OCI-M1 (cell line): ENCODE measurements at places on chromosomes 3 and 15.

DNA sequence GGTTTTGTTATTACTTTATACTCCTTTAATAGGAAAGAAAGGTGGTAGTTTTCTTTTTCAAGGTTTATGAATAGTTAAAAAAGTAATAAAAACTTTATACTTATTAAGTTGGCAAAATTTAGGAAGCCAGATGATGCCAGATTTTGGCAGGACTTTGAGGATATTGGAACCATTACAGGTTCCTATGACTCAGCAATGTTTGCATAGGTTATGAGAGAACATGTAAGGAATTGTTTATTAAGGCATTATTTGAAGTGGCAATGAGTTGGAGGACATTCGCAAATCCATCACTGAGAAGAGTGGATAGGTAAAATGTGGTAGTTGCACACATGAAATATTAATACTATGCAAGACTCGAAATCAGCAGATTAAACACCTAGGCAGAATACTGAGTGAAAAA lies 29.9 kb downstream of the CDAN1 start:
- DNase-seq: no peak

DNA sequence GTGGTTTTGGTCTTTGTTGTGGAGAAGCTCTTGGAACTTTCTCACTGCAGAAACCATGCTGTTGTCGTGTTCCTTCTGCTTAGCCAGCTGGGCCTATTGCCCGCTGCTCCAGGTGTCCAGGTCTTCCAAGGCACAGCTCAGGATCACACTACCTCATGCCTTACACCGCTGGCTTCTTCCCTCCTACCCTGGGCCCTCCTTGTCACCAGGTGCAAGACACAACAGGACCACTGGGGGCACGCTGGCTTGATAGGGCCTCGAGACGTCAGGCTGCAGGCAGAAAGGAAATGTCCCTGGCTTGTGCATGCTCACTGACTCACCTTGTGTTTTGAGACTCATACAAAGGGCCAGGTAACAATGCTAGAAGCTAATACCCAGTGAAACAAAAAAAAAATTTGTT lies 32.3 kb downstream of the PAQR9 start:
- DNase-seq: no peak

DNA sequence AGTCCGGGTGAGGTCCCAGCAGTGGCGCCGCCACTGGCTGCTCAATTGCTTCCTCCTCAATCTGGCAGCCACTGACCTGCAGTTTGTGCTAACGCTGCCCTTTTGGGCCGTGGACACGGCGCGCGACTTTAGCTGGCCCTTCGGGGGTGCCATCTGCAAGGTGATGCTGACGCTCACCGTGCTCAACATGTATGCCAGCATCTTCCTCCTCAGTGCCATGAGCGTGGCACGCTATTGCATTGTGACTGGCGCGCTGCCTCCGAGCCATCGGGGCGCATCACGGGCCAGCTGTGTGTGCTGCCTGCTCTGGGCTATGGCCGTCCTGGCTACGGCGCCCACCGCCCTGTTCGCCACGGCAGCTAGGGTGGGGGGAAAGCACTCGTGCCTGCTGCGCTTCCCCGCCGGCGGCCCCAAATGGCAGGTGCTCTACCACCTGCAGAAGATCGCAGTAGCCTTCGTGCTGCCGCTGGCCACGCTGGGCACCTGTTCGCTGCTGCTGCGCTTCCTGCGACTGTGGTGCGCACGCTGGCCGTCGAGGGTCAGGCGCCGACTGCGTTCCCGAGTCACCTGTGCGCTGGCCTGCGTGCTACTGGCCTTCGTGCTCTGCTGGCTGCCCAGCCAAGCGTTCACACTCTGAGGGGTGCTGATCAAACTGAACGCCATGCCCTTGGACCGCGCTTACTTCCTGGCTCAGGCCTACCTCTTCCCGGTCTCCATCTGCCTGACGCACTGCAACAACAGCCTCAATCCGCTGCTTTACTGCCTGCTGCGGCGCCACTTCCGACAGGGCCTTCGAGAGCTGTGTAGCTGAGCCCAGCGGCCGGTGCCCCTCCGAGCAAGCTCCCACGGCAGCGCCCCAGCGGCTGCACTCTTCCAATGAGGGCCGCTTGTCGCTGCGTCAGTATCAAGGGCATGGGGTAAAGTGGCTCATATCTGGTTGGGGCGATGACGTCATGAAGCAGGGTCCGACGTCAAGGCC lies 20.3 kb upstream of the ADAMTS7 start:
- no peak for DNase-seq

- no peak for DNase-seq
Measured at GRCh38 chr3:179455954-179456353, 4.7 kb upstream of the GNB4 start.

DNA sequence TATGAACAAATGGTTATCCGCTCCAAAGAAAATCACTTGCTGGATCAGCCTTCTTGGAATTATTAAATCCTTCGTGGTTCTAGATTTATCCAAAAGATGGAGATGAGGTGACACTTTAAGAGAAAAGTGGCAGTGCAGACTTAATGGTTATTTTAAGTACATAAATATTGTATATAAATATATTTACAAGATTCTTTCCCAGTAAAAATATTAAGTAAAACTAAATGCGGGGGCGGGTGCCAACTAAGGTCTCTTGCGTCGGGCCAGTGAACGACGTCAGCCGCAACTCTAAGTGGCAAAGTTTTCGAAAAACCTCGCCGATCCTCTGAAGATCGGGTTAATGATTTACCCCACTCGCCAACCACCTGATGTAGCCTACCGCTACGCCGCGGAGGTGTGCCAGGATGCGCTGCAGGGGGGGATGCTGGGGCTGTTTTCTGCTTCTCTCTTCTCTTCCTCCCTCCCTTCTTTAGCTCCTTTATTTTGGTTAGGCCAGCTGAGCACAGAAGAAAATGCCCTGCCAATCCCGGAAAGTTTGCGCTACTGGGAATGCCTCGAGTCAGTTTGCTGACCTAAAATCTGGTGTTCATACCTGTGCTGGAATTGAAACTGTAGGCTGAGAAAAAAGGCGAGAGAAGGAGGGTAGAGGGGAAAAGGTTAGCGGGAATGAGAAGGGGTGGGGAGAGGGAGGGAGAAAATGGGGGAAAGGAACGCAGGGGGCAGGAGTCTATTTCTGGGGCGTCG lies 7.6 kb upstream of the FOXB1 start:
- no peak for DNase-seq

DNA sequence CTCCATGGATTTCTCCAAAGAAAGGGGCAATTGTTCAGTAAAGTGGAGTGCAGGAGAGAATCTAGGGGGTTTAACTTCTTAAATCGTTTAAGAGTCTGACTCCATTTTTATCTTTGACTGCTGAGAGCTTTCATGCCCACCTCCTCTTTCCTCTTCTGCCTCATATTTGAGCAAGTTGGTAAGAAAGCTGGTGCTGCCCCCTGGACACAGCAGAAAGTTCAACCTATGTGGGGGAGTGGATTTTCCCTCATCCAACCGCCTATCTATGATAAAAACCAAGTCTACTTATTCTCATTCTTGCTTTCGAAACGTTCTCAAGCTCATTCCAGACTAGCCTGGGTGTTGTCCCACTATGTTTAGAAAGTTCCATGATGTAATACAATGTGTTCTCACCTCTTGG lies 26.0 kb downstream of the HHLA2 start:
- peak; percentile 35 for DNase-seq

GRCh38 chr3:72047221-72047871 lies 262.4 kb upstream of the PROK2 start:
- no peak for DNase-seq

GRCh38 chr3:71581457-71582035 lies 2.0 kb downstream of the FOXP1 start:
- peak; percentile 29 for DNase-seq

GRCh38 chr3:41464401-41464800 lies 265.1 kb downstream of the CTNNB1 start:
- no peak for DNase-seq

GRCh38 chr15:93553167-93553935 lies 464.3 kb upstream of the RGMA start:
- no peak for DNase-seq

DNA sequence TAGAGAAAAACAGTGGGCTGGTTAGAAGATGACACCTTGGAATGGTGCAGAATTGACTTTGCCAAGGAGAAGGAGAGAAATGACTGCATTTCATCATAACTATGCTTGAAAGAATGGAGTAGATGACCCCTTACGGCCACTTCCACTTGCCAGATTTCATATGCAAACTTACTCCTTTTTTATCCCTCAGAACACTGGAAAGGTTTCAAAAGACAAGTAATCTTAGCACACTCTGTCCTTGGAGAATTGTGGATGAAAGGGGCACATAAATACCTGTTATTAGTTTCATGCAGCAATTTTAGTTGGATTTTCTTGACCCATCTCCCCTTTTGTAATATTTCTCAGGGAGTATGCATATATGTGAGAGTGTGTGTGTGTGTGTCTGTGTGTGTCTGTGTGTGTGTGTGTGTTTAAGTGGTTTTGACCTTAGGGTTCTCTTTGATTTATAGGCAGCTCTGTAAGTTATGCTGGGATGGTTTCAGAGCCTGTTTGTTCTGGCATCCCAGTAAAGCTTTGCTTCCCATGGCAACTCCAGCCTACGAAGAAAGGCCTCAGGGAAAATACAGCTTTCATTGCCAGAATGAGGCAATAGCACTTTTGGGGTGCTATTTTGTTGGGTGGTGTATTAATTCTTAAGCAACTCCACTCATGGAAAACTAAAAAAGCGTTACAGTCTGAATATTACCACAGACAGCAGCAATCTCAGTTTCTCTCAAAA lies 122.2 kb upstream of the TP63 start:
- DNase-seq: no peak

GRCh38 chr3:142366434-142366833 lies 81.4 kb downstream of the XRN1 start:
- DNase-seq: peak; percentile 51

DNA sequence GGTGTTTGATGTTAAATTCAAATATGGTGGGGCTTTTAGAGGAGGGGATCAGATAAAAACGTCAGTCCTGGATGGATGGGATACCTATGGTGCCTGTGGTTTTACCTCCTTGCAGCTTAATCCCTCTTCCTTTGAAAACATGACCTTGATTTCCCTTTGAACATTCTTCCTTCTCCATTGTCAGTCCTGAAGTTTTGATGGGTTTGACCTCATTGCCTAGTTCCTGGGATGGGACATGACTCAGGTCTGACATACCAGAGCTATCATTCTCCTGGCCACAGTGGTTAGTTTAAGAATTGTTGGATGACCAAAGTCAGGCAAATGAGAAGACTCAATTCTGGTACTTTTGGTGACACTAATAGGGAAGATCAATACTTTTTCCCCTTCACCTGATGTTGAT lies 87.2 kb downstream of the PRICKLE2 start:
- no peak for DNase-seq

DNA sequence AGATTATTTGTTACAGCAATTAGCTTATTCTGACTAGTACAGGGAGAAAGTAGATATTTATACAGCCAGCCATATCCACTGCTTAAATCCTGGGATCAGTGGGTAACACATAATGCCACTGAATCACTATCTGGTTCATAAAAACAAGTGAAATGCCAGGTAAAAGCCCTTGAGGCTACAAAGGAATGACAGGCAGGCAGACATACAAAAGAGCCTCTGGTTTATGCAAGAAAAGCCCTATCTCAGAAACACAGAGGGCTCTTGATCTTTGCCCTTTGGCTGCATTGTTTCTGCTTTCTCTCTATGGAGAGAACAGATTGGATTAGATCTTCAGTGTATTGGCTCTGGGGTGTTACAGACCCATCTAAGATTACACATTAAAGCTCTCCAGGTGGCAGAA lies 115.4 kb upstream of the GADL1 start:
- DNase-seq: peak; percentile 40

GRCh38 chr15:35020974-35021373 lies 32.9 kb upstream of the ZNF770 start:
- DNase-seq: no peak

DNA sequence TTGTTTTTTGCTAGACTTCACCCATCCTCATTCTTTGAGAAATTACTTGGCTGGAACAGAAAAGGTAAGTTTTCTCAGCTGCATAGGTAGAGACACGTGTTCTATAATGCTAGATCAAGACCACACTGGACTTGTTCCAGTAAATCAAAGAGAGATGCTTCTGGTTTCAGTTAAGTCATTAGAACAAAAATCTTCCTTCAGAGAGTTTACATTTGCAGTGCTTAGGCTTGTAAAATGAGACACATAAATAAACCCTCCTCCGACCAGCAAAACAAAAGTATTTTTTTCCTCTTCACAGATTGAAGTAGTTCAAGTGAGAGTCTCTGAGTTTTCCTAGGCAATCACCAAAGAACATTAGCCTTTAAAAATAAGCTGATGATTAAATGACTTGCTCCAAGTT lies 87.3 kb upstream of the PROK2 start:
- peak; percentile 27 for DNase-seq

GRCh38 chr3:53646723-53647122 lies 152.3 kb downstream of the CACNA1D start:
- DNase-seq: no peak

DNA sequence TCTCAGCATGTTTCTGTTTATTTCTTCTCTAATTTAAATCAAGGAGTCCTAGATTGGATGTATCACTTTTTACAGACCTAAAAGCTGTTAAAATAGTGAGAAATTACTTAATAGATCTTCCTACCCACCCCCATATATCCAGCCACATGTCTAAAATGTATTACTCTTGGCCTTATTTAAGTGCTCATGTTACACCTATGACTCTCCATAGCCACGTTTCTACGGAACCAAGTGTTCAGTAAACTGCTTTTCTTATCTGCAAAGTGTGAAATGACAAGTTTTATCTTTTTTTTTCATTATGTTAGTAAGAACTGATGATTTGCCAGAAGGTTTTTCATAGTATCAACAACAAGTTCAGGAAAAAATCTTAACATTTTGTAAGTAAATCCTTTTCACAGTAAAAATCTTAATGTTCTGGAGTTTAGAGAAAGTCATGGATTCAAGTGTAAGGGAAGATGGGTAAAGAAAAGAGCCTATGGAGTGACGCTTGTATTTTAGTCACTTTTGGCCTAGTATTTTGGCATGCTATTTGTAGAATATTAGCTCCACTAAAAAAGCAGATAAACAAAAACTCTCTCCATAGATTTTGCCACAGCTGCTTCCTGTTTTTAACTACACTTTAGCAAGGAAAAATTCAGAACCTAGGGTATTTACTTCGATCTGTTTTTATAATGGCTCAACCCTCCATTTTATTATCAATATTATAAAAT lies 41.2 kb upstream of the IGSF10 start:
- DNase-seq: peak; percentile 7

DNA sequence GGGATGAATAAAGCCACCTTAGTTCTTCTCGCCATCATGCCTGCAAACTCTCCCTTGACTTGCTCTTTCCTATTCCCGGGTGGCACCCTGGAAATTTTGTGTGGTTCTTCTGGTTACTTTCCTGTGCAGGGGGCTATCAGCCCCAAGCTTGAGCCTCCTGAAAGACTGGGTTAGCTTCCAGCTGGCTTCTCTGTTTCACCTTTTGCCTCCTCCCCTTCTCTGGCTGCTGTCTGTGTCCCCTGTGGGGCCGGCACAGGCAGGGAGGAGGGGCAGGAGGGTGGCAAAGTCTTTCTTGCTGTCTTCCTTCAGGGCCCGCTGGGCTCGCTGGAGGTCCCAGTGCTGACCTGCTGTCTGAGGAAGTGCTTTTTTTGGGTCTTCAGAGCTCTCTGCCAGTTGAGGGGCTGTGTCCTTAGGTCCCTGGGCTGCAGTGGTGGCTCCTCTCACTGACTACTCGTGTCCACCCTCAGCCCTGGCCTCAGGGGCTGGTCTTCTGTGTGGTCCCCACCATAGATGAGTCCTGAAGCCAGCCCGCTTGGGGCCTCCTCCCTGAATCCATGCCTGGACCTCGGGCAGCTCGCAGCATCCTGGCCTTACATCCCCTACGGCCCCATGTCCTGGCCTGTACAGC lies 196.5 kb downstream of the KLF13 start:
- no peak for DNase-seq
